ENCODE measurements at places on chromosomes 7 and 10.

DNA sequence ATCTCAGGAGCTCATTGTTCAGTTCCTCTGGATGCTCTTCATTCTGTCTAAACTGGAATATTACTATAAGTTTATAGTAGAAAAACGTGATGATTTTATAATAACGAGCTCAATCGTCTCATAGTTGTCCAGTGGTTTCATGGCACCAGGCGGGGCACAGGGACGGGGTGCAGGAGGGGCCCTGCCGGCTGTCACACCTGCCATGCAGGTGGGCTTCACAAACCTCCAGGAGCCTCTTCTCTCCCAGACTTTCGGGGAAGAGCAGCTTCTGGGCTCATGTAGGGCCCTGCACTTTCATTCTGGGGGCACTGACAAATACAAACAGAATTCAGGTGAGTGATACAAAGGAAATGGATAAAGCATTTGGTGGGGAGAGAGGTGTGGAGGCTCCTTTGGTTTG is 146.9 kb upstream of the KLF6 start:
- no peak for DNase-seq

DNA sequence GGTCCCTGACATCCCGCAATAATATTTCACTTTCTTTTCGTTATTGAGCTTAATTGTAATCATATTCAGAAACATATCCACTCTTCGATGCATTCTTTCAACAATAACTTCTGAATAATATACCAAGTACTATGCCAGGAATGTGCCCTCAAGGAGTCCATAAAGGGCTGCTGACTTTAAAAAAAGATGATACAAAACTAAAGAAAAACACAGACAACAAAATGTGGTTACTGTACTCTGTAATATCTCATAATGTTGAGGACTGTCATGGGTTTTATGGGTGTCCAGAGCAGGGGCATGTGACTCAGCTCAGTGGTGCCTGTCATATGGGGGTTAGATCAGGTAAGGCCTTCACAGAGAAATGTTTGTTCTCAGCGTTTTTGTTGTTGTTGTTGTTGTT is 73.7 kb downstream of the ARL4A start:
- DNase-seq = no peak

DNA sequence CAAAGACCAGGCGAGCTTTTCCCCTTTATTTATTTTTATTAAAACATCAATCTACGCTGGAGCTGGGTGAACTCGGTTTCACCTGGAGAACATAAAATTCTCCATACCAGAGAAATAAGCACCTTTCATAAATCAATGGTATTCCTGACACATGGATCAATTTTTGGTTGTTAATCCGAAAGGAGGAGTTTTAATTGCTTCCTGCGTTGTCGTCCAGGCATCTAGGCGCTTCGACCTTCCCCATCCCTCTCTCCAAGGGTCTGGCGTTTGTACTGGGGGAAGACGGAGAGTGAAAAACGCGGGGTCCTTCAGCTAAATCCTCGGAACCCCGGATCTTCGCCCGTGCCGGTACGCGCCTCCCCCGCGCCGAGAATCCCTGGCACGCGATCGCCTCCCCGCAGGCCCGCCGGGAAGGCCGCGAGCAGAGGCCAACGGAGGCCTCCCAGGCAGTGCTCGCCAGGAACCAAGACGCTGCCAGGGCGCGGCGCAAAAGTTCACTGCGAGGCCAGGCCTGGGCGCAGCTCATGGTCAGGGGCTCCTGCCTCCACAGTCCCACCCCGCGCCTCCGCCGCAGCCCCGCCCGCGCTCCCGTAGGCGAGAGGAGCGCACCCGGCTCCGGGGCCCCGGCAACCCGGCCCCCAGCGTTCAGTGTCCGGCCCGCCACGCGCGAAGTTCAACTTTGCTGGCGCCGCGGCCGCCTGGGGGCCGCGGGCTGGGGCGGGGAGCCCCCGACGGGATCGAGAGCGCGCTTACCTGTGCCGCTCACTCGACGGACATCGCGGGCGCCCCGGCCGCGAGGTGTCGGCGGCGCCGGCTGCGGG is 8.3 kb upstream of the EBF3 start:
- DNase-seq = no peak

- DNase-seq = no peak
These were observed 132.4 kb upstream of the PTN start for GRCh38 chr7:137475966-137476365.

- DNase-seq = no peak
These were observed 62.0 kb downstream of the SLIT1 start for GRCh38 chr10:97123765-97124164.

- no peak for DNase-seq
These were observed 240.6 kb downstream of the TRIL start for GRCh38 chr7:28717445-28718054.

DNA sequence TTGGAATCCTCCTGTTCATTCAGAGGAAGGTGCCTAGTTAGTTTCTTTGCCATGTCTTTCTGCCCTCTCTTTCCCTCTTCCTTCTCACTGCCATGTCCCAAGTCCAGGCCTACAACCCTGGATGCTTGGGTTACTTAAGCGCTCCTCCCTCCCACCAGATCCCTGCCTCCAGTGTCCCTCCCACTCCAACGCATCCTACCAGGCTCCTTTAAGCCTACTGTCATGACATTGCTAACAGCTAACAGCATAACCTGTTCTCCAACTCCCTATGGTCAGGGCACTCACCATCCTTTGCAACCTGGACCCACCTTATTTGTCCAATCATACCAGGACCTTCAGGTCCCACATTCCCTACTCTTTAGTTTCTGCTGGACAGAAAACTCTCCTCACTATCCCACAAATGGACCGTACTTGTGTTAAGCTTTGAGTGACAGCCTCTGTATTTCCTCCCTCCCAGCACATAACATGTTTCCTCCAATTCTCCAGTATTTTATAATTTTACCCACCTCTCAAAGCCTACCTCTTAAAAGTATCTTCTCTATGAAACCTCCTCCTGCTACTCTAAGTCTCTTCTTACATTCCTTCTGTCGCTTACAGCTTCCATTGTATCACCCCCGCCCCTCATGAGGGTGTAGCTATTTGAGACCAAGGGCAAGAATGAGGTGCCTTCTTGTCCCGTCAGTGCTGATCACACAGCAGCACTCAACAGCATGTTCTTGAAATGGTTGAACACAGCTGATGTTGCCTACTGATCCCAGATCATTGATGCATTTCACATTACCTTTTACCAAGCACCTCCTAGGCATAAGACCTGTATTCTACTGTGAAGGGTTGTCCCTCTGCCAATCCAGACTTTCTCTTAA is 1.7 kb downstream of the BLNK start:
- no peak for DNase-seq

DNA sequence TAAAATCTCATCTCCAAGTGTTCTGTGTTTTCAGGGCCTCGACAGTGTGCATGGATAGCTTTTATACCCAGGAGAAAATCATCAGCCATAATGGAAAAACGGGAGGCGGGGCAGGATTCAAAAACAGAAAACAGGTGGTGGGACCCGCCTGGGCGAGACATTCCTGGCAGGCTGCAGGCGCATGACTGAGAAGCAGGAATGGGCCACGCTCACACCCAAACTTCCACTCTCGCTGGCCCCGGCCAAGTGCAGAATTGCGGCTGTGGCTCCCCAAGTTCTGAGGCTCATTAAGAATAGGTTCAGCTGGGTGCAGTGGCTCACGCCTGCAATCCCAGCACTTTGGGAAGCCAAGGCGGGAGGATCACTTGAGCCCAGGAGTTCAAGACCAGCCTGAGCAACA is 60.6 kb downstream of the C10orf143 start:
- no peak for DNase-seq

DNA sequence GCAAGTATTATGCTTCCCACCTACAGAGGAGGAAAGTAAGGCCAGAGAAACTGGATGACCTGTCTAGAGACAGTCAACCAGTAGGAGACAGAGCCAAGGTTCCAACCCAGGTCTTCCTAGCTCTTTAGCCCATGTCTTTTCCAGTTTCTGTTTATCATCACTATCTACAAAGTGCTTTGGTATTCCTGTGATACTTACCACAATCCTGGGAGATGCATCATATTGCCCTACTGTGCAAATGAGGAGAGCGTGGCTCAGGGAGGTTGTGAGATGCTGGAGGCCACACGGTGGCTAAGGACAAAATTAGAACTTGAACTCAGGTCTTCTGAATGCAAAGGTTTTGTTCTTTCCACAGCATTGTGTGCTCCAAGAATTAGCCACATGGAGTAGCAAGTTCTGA is 11.2 kb upstream of the PLEKHA1 start:
- no peak for DNase-seq

DNA sequence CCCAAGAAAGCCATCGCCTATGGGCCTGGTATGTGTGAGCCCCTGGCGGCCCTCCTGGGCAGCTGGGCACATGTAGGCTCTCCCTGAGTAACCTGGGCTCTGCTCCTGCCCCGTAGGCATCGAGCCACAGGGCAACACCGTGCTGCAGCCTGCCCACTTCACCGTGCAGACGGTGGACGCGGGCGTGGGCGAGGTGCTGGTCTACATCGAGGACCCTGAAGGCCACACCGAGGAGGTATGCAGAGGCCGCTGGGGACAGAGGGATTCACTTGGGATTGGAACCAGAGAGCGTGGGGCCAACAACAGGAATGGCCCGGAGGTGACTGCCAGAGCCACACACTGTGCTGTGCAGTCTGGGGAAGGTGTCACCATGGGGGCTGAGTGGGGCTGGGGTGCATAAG is 7.3 kb downstream of the FLNC start:
- no peak for DNase-seq

- DNase-seq = no peak
These were observed 260.0 kb upstream of the NRP1 start for GRCh38 chr10:33594475-33594874.

DNA sequence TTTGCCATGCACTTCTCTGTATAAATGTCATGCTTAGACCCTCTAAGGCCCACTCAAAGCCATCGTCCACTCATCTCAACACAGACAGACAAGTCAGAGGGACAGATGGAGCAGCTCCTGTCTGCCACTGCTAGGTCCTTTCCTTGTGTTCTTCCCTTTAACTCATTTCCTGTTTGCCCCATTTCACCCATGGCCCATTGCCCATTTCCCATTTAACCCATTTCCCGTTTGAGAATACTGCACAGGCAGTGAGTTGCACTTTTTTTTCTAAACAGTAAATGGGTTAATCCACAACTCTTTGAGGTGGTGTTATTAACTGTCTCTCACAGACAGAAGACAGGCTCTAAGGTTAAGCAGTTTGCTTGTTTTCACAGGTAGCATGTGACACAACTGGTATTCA is 179.3 kb downstream of the NPSR1 start:
- DNase-seq = no peak

- no peak for DNase-seq
These were observed 240.5 kb downstream of the BBS9 start for GRCh38 chr7:33369888-33370287.

DNA sequence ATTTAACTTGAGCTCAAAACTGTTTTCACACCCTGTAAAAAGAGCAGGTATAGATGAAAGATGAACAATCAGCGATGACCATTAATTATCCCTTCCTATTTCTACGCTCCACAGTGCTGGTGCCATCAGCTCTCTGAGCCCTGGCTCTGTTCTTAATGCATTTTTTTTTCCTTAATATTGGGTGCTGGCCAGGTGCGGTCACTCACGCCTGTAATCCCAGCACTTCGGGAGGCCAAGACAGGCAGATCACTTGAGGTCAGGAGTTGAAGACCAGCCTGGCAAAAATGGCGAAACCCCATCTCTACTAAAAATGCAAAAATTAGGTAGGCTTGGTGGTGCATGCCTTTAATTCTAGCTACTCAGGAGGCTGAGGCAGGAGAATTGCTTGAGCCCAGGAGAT is 4.2 kb downstream of the STEAP4 start:
- DNase-seq = no peak

- DNase-seq = no peak
These were observed 178.3 kb downstream of the DYNC1I1 start for GRCh38 chr7:95950698-95951097.

DNA sequence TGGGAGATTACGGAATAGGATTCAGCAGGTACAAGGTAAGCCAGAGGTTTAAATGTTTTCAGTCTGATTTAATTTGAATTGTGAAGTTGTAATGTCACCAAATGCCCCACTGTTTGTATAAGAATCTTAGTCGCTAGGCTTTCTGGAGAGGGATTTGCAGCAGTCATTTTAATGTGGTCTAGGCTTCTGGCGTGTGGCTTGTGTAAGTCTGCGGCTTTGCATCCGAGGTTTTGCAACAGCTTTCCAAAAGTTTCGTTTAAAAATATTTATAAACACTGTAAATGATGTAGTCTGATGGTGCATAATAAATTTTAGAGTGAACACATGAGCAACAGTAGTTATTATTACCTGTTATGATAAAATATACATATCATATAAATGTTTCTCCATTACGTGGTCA is 26.1 kb upstream of the BHLHA15 start:
- DNase-seq = no peak

- DNase-seq = no peak
These were observed 14.6 kb downstream of the PALS2 start for GRCh38 chr7:24587853-24588252.

- no peak for DNase-seq
These were observed 213.8 kb downstream of the COBL start for GRCh38 chr7:51102828-51103227.

GRCh38 chr10:119393845-119394244 is 148.7 kb downstream of the RGS10 start:
- no peak for DNase-seq

- DNase-seq = no peak
These were observed 128.8 kb downstream of the SDHAF3 start for GRCh38 chr7:97246317-97246716.

GRCh38 chr7:140911746-140912145 is 13.0 kb downstream of the BRAF start:
- no peak for DNase-seq

- no peak for DNase-seq
These were observed 75.0 kb downstream of the BICC1 start for GRCh38 chr10:58587676-58588075.

- no peak for DNase-seq
These were observed 2.1 kb downstream of the ANK3 start for GRCh38 chr10:60387531-60387930.

- no peak for DNase-seq
These were observed 81.4 kb downstream of the ATXN7L1 start for GRCh38 chr7:105794741-105795729.

DNA sequence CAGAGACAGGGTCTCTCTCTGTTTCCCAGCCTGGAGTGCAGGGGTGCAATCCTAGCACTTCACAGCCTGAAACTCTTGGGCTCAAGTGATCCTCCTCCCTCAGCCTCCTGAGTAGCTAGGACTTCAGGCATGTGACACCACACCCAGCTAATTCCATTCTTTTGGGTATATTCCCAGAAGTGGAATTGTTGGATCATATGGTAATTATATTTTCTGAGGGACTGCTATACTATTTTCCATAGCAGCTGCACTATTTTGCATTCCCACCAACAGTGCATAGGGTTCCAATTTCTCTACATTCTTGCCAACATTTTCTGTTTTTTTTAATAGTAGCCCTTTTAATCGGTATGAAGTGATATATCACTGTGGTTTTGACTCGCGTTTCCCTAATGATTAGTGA is 30.0 kb upstream of the RAB11FIP2 start:
- no peak for DNase-seq

DNA sequence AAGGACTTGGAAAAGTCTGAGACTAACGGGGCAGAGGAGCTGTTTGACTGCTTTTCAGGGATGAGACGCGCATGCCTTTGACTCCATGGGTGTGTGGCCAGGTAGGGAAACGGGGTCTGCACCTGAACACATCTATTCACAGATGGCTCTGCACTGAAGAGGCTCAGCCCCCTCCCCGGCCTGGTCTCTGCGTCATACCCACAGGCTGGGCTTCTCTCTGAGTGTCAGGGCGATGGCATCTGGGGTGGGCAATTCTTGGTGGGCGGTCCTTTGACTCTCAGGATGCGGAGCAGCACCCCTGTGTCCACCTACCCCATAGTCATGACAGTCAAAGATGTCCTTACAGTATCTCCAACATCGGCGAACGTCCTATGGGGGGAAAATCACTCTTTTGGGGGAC is 23.0 kb downstream of the PFKP start:
- DNase-seq = no peak
